ENCODE measurements at places on chromosomes 7 and 10. TPM values are rescaled to one million over a fixed set of nuclear protein-coding genes. Genes with fewer than 3 reads are reported as not detected.

Gene PILRA
- total RNA-seq = 3.6 TPM

DNA sequence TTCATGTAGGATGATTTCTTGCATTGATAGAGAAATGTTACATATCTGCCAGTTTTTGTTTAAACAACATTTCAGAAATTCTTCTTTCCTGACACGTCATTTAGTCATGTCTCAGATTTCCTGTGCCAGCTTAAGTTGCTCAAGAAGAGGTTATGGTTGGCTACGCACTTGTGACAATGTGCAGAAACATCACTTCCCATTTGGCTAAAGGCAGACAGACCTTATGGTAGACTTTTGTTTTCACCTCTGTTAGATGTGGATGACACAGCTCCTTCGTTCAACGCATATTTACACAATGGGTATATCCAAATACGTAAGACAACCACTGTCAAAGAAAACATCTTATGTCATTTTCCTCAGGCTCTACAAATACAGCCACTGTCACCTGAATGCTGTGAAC is 125.8 kb downstream of the DOCK4 start:
- DNase-seq = no peak

DNA sequence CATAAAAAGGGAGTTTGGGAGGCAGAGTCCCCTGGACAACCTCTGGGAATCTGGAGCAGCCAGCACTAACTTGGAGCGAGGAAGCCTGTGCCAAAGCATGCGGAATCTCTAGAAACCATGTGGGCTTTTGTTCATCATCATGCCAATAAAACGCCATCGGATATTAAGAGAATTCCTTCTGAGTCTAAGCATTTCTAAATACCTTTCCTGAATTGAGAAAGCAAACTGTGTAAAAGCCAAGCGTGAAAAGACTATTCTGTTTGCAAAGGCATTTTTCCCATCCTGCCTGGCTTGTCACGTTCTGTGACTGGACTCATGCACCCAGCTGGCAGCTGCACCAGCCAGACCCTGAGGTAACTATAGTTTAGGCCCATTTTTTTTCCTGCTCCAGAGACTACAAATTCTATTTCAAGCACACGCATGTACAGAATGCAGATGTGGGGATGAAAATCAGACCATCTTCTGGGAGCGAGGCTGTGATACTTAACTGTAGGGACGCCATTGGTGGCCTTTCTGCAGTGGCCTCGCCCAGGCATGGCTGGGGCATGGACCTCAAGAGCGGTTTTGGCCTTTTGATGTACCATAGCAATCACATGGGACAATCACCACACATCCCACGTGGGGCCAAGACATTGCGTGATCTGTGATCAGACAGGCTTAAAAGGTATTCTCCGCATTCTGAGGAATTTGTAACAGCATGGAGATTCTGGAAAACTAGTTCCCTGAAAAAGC is 218.9 kb downstream of the KIAA1217 start:
- no peak for DNase-seq

DNA sequence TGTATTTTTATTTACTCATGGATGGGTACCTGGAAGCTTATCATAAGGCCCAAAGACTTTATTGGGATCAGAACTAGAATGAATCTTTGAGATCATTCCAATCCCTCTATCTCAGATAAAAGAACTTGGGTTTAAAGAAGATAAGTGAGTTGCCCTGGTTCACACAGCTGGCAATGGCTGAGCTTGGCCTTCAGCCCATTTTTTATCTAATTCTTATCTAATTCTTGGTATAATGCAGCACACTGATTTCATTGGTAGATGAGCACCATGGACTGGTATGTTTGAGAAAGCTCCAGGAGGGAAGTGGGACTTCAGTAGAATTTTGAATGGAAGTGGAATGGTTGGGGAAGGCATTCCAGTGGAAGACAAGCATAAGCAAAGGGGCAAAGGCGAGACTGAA is 558.9 kb downstream of the REEP3 start:
- DNase-seq = no peak

- DNase-seq = peak; percentile 54
These were observed 28.4 kb upstream of the CDHR3 start for GRCh38 chr7:105934572-105935185.

Gene BAIAP2L1
- 20.8 TPM for total RNA-seq
